T-helper 1 cell (primary cell): ENCODE measurements at places on chromosomes 4 and X.
A peak's percentile ranks its signal among the peaks of the same experiment; 100 is the strongest.

- peak; percentile 12 for DNase-seq
Observed at GRCh38 chrX:57353472-57354132, 67.1 kb downstream of the FAAH2 start.

- DNase-seq, result no peak
Observed at GRCh38 chr4:102541697-102542096, 40.5 kb downstream of the NFKB1 start.

DNA sequence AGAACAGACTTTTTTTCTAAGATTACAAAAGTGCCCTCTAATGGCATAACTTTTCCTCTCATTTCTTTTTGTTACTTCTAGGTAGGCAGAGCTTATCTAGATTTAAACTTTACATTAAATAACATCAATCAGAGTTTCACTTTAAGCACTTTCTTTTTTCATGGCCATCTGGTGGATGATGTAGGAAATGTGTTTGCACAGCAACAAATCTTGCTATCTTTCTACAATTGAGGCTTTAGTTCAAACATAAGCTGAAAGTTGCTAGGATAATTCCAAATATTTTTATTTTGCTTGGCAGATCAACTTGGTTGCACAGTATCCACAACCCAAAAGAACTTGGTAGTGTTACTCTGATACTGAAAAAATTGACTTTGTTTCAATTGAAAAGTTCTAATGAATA, 22.0 kb downstream of the NDNF start:
- DNase-seq, result no peak

- no peak for DNase-seq
Observed at GRCh38 chr4:37320513-37321235, 76.1 kb downstream of the NWD2 start.

- no peak for DNase-seq
Observed at GRCh38 chr4:13523591-13524503, 20.5 kb downstream of the NKX3-2 start.

DNA sequence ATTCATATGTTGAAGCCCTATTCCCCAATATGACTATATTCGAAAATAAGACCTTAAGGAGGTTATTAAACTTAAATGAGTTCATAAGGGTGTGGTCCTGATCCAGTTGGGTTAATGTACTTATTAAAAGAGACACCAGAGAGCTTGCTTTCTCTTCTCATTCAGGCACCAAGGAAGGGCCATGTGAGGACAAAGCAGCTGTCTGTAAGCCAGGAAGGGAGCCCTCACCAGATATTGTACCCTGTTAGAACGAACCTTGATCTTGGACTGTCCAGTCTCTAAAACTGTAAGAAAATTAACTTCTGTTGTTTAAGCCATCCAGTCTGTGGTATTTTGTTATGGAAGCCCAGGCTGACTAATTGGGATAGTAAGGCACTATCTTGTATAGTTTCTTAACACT, 9.1 kb upstream of the YTHDC1 start:
- no peak for DNase-seq

DNA sequence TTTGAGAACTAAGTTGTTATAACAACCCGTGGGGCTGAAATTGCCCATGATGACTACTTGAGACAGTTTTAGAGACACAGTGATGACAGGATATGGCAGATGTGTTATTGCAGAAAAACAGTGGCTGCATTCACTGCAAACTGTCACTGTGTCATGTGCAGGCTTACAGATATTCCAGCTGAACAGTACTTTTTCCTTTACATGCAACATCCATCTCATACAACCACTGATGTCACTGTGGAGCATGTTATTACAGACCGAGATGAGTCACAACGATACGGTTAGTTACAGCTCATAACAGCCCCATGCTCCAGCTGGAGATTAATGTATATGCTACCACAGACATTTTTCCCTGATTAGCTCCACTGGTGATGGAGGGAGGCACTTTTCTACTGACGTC, 207.4 kb downstream of the TMA16 start:
- DNase-seq, result no peak

- DNase-seq, result no peak
Observed at GRCh38 chr4:26407476-26407875, 82.8 kb downstream of the CCKAR start.

GRCh38 chrX:153394612-153395011, 6.5 kb downstream of the PNMA6E start:
- no peak for DNase-seq

DNA sequence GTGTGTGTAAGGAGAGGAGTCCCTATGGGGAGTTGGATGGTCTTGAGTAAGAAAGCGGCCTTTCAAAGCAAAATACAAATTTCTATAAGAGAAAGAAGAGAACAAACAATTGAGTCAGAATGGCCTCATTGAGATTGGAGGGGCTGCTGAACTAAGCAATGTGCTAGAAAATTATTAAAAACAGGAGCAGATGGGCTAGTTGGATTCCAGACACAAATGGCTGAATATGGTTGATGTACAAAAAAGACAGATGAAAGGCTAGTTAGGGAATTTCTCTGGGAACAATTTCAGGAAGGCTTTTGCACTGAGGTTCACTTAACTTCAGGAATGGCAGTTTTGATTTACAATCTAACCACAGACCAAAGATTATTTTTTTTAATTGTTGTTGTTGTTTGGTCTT, 1806.8 kb upstream of the TENM3 start:
- DNase-seq, result no peak

- no peak for DNase-seq
Observed at GRCh38 chrX:19807414-19807813, 80.0 kb downstream of the SH3KBP1 start.

DNA sequence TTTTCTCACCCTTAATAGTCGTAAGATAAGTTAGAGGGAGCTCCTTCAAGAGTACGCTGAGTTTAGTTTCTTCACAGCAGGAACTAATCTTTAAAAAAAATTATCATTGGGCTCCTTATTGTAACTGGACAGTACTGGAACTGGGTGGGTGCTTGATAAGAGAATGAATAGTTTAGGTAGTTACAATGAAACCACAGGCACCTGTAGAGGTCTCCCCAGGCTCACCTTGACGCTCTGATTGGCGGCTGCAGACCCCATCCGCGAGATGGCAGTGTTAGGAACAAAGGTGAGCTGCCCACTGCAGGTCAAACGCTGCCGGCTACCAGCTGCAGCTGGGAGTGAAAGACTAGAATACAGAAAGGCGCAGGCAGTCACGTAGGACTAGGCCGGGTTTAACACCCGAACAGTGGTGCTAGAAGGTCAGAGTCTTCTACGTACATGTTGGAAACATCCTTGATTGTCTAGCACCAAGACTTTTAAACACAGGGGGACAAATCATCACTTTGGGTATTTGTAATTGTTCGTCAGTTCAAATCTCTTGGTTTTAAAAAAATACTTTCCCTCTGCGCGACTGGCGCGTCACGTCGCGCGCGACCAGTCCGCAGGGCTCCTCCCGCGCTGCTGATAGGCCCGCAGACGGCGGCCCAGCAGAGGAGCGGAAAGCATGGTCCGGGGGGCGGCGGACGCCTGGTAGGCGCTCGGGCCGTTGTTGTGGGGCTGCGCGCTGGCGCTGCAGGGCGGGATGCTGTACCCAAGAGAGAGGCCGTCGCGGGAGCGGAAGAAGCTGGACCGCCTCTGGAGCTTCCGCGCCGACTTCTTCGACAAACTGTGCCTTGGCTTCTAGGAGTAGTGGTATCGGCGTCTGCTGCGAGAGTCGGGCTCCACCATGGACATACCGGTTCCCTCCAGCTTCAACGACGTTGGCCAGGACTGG, 45.6 kb downstream of the SMARCA5 start:
- peak; percentile 55 for DNase-seq

- no peak for DNase-seq
Observed at GRCh38 chrX:127057891-127058619, 238.5 kb downstream of the PRR32 start.

- no peak for DNase-seq
Observed at GRCh38 chrX:57313583-57314215, 27.2 kb downstream of the FAAH2 start.

- DNase-seq, result no peak
Observed at GRCh38 chr4:15240764-15241163, 187.1 kb upstream of the C1QTNF7 start.

- DNase-seq, result no peak
Observed at GRCh38 chr4:163505374-163505773, 10.9 kb downstream of the TMA16 start.

GRCh38 chr4:130820448-130820847, 1724.5 kb downstream of the C4orf33 start:
- DNase-seq, result no peak

DNA sequence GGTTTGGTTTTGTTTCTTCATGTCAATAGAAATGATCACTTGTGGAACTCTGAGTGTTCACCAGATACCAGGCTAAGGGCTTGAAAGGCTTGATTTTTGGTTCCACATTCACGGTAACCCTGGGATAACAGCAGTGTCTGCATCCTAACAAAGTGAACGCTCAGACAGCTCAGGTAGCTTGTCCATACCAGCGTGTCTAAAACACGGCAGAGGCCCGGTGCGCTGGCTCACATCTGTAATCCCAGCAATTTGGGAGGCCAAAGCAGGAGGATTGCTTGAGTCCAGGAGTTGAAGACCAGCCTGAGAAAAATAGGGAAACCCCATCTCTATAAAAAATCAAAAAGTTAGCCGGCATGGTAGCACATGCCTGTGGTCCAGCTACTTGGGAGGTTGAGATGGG, 49.0 kb downstream of the HTRA3 start:
- no peak for DNase-seq

GRCh38 chrX:132741689-132742088, 216.7 kb downstream of the HS6ST2 start:
- no peak for DNase-seq

GRCh38 chrX:40263014-40263560, 165.3 kb upstream of the BCOR start:
- no peak for DNase-seq
